GM12865 (cell line): ENCODE measurements at places on chromosomes 6 and 20.

- DNase-seq: no peak
These were observed 96.6 kb downstream of the CDYL start for GRCh38 chr6:4872841-4873240.

- DNase-seq: no peak
These were observed 562.3 kb downstream of the DHX35 start for GRCh38 chr20:39524371-39524911.

- peak; percentile 41 for DNase-seq
These were observed 915 bp downstream of the TMEM63B start for GRCh38 chr6:44128020-44128917.

DNA sequence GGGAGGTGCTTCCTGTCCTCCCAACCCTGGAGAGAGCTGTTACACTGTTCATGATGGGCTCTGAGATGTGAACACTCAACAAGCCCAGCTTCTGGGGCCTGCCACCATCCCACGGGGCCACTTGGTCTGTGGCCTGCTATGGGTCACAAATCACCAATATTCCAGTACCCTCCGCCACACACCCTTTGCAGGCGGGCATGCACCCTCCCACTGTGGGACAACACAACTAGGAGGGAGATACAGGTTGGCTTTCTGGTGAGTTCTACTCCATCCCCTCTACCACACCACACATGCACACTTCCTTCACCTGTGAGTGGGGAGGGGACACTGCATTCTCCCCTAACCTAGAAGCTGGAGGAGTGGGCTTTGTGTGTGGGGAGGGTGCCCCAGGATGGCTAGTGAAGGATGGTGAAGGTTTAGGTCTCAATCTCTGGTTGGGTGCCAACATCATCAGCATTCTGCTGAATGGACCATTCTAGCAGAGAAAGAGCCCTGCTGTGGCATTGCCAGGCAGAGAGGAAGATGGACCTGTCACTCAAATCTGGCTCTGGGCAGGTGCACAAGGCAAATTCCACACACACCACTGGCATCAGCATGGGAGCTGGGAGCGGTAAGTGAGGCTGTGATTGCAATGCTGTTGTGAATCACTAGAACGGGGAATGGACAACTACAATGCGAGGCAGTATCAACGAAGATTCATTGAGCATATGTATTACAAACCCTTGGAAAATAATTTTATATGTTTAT is 175.1 kb downstream of the THBS2 start:
- DNase-seq: no peak

DNA sequence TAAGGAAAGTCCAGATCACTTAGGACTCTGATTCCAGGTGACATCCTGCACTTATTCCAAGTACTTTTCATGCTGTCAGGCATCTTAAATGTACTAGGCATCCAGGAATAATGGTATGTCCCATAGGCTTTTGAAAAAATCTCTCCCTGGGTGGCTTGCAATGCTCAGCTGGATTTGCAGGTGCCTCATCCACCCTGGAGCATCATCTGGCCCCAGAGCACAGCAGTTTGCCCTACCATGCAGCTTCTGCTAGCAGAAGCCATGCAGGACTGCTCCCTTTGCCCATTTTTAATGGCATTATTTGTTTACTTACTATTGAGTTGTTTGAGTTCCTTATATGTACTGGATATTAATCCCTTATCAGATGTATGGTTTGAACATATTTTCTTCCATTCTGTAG is 45.2 kb downstream of the DZANK1 start:
- no peak for DNase-seq

DNA sequence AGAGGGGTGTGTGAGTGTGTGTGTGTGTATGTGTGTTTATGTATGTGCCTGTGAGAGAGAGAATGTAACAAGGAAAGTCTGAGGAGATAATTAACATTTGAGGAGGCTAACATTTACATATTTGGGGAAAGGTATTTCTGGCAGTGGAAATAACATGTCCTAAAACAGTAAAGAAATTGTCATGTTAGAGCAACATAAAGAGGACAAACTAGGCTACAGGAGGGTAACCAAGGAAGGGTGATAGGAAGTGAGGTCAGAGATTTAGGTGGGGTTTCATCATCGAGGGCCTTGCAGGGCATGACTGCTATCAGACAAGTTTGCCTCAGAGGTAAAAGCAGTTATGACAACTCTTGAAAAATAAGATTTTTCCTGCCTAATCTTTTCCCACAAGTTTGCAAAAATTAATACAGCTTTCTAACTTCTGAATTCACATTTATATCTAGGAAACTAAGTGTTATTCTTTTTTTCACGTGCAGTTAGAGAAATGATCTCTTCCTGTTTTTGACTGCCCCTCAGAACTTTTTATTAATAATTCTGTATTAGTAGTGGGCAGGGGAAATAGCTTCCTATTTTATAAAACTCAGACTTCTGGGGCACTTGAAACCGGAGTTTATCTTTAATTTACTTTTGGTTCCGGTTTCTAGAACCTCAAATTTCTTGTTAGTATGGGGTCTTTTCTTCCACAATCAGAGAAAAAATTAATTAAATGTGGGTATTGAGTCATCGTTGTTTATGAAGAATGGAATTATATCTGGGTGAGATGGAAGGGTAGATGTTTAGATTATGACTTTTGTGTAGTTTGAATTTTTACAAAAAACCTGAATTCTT is 30.5 kb upstream of the RHAG start:
- DNase-seq: no peak

- no peak for DNase-seq
These were observed 52.5 kb downstream of the SSR1 start for GRCh38 chr6:7260291-7261031.

- peak; percentile 75 for DNase-seq
These were observed 8.3 kb downstream of the CEP250 start for GRCh38 chr20:35463455-35464300.

DNA sequence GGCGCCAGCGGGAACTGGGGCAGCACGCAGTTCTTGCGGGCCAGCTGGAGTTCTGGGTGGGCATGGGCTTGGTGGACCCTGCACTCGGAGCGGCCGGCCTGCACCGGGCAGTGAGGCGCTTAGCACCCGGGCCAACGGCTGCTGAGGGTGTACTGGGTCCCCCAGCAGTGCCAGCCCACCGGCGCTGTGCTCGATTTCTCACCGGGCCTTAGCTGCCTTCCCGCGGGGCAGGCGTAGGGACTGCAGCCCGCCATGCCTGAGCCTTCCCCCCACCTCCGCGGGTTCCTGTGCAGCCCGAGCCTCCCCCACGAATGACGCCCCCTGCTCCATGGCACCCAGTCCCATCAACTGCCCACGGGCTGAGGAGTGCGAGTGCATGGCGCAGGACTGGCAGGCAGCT is 168.8 kb downstream of the CD24 start:
- DNase-seq: no peak

GRCh38 chr6:131946404-131946991 is 4.7 kb downstream of the CCN2 start:
- no peak for DNase-seq

- DNase-seq: no peak
These were observed 23.5 kb upstream of the NPBWR2 start for GRCh38 chr20:64130876-64131275.

GRCh38 chr6:13229205-13230085 is 98.9 kb downstream of the TBC1D7 start:
- DNase-seq: peak; percentile 87

DNA sequence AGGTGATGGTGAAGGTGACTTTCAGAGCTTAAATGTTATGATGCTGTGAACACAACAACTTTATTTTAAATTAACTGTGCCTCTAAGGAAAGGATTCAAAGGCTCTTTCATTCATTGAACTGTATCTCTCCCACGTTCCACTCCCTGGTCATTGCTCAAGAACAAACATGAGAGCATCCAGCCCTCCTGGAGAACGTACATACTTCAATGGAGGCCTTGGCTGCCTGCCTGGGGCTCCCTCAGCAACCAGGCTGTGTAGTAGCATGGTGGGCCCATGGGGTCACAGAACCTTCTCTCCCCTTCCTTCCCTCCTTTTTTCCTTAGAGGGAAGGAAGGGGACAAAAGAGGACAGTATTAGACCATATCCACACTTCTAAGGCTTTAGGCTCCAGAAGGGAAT is 234.3 kb downstream of the CDC5L start:
- DNase-seq: no peak

GRCh38 chr6:107666084-107666980 is 157.8 kb downstream of the SCML4 start:
- no peak for DNase-seq

DNA sequence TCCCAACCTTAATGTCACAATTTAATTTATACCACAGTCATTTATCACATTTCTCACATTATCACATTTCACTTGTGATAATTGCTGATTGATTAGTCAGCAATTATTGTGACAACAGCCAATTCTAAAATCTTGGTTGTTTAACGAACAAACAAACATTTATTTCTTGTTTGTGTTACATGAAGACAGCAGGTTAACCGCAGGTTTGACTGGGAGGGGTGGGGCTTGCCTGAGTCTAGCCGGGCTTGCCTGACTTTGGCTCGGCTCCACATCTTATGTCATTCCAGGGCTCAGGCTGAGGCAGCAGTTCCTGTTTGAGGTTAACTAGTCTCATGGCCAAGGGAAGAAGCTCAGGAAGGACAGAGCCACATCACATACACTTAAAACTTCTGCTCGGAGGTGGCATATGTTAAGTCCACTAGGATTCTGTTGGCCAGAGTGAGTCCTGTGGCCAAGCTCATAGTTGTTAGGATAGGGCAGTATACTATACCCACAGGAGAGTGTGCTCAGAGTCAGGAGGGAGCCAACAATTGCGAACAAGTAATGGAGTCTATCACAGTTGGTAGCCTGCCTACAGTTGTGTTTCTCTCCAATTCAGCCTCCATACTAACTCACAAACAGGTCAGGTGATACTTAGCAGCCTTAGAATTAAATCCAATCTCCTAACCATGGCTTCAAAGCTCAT is 90.0 kb upstream of the IFNGR1 start:
- DNase-seq: peak; percentile 10

GRCh38 chr6:132494954-132495353 is 18.0 kb downstream of the STX7 start:
- peak; percentile 55 for DNase-seq

- DNase-seq: no peak
These were observed 331.1 kb upstream of the NT5E start for GRCh38 chr6:85118652-85119235.

DNA sequence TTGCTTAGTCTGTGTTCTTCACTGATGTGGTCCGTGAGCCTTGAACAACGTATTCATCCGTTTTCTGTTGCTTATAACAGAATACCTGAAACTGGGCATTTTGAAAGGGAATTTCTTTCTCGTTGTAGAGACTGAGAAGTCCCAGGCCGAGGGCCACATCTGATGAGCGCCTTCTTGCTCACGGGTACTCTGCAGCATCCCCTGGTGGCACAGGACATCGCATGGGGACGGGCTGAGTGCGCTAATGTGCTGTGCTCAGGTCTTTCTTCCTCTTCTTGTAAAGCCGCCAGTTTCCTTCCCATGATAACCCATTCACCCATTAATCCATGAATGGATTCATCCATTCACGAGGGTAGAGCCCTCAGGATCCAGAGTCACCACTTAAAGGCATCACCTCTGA is 161.0 kb downstream of the NFATC2 start:
- DNase-seq: no peak

DNA sequence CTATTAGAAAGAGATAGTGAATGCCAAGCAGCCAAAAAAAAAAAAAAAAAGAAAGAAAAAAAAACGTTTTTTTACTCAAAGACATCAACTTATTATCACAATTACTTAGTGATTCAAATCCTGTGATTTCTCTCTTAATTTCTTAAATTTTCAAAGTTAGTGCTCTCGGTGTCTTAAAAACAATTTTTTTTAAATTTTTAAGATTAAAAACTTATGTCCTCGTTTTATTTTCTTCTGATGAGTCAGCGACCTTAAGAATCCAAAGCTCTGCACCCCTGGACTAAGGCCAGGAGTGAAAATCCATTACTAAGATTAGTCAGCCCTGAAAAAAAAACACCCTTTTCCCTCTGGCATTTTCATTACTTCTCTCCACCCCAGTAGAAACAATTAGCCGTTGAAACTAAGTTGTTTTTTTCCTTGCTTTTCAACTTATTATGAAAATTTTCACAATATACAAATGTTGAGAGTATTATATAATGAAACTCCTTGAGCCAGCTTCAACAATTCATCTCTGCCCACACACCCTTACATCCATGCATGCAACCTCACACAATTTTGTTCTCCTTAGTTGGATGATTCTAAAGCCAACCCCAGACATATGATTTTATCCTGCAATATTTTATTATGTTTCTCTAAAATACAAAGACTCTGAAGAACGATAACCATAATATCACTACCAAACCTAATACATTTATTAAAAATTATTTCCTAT is 85.6 kb upstream of the CARMIL1 start:
- no peak for DNase-seq
